Endothelial cell (in vitro differentiated cells): ENCODE measurements at places on chromosomes 13 and 19. TPM values are rescaled to one million over a fixed set of nuclear protein-coding genes. Genes with fewer than 3 reads are reported as not detected.

ZNF541 gene
- not detected for total RNA-seq

SWSAP1 gene
- 3.3 TPM for total RNA-seq

SIGLEC8 gene
- total RNA-seq = not detected

CASP14 gene
- total RNA-seq = not detected

ZNF525 gene
- total RNA-seq = 8.6 TPM

DKKL1 gene
- 2.2 TPM for total RNA-seq

PCSK4 gene
- total RNA-seq = 8.4 TPM

SLC46A3 gene
- total RNA-seq = 7.7 TPM

ZIM2 gene
- total RNA-seq = not detected

- H3K27me3 ChIP-seq = peaks cover 22% of the 10 kb centered on the region
- H3K4me1 ChIP-seq = peaks cover 35% of the 10 kb centered on the region
- peaks cover 3% of the 10 kb centered on the region for H3K36me3 ChIP-seq
- H3K4me3 ChIP-seq = peak overlapping the region; percentile 97
- H3K27ac ChIP-seq = peak overlapping the region; percentile 89
These were observed 458 bp downstream of the ARHGEF1 start for GRCh38 chr19:41883463-41883820.

- H3K27ac ChIP-seq = no peak overlapping the region
- no peaks in the 10 kb centered on the region for H3K4me1 ChIP-seq
- H3K4me3 ChIP-seq = no peak overlapping the region
- peaks cover 21% of the 10 kb centered on the region for H3K36me3 ChIP-seq
- no peaks in the 10 kb centered on the region for H3K27me3 ChIP-seq
These were observed 18.3 kb downstream of the ZNF100 start for GRCh38 chr19:21749090-21749489.

DNA sequence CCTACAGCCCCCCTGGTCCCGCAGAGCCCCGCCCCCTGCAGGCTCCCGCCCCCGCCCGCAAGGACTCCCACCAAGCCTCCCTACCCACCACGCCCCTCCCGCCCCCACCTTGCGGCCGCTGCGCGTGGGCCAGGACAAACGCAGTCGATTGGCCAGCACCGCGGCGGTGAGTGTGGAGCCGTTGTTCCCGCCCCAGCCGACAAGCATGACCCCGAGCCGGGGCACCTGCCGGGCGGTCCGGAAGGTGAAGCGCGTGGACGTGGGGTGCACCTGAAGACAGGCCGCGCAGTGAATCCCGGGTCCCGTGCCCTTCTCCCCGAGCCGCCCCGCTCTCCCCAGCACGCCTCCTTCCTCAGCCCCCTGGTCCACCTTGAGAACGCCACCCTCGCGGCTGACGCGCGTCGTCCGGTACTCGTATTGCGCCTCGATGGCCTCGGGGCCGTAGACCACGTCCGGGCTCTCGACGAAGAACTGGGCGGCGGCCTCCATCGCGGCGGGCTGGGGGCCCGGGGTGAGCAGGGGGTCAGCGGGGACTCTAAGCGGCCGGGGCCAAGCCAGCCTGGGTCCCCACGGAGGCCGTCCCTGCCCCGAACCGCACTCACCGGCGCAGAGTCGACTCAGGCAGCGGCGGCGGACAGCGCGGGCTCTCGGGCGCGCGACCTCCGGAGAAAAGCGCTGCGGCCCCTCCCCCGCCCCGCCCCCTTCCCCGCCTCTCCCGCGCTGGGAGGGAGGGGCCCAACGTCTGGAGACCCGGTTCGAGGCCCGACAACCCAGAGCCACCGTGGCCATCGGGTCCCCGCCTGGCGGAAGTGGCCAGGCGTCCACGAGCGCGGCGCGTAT lies at the start of gene ISYNA1:
Gene ISYNA1 (minus strand): TSS at position 643 of the 840 bp plus-strand sequence. CDS start 154 bp downstream, at position 489.
- H3K36me3 ChIP-seq = peaks cover 4% of the 10 kb centered on the region
- peaks cover 24% of the 10 kb centered on the region for H3K27me3 ChIP-seq
- H3K4me3 ChIP-seq = peak within 1 kb of the TSS; percentile 56
- peak within 1 kb of the TSS; percentile 45 for H3K27ac ChIP-seq

DNA sequence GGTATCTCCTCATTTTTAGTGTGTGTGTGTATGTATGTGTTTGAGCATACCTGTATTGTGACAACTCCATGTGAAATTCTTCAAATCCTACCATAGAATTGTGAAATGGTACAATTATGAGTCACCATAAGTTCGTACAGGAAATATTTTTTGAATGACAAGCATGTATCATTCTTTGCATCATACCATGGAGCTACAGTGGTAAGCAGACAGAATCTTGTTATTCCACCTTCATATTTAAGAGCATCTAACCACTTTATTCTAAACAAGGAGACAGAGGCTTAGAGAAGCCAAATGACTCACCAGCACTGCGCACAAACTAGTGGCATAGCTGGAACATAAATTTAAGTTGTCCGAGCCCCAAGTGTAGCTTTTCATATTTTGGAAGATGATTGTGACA lies 4.5 kb upstream of the EPSTI1 start:
- H3K4me3 ChIP-seq = no peak overlapping the region
- DNase-seq = no peak
- no peaks in the 10 kb centered on the region for H3K36me3 ChIP-seq
- H3K27ac ChIP-seq = no peak overlapping the region

GRCh38 chr19:16628984-16629691 lies 1.1 kb upstream of the MED26 start:
- peak overlapping the region; percentile 64 for H3K27ac ChIP-seq
- no peak for DNase-seq
- H3K36me3 ChIP-seq = peaks cover 11% of the 10 kb centered on the region
- H3K4me3 ChIP-seq = peak overlapping the region; percentile 94

DNA sequence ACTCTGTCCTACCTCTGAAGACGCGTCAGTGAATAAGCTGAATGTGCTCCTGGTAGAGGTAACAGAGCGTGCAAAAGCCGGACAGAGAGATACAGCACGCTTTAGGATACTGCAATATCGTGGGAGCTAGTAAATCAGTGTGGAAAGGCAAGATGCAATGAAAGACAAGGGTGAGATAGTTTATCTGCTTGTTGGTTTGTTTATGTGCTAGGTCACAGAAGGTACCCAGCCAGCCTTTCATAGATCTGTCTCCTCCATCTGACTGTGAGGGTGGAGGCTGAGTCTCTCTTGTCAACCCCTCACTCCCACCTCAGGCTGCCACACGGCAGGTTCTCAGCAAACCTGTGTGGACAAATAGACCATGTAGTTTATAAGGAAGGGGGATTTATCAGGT lies 904 bp upstream of the GIPC1 start:
- H3K27me3 ChIP-seq = peaks cover 5% of the 10 kb centered on the region
- DNase-seq = no peak
- no peak overlapping the region for H3K27ac ChIP-seq
- H3K36me3 ChIP-seq = peaks cover 11% of the 10 kb centered on the region

DNA sequence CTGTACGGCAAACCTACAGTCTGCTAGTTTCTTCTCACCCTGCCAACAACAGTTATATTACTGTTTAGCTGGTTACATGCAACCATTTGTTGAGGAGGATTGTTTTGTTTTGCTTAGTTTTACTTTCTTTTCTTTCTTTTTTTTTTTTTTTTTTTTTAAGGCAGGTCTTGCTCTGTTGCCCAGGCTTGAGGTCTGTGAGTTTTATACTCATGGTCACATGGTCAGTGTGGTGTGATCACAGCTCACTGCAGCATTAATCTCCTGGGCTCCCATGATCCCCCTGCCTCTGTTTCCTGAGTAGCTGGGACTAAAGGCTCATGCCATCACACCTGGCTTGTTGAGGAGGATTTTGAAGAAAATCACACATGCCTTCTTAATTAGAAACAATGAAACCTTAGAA lies 505.6 kb downstream of the GPC5 start:
- peaks cover 11% of the 10 kb centered on the region for H3K4me1 ChIP-seq
- H3K4me3 ChIP-seq = no peak overlapping the region
- no peak for DNase-seq
- H3K27ac ChIP-seq = no peak overlapping the region
- no peaks in the 10 kb centered on the region for H3K36me3 ChIP-seq

GRCh38 chr13:43522788-43523187 lies 264.0 kb downstream of the ENOX1 start:
- no peak for DNase-seq
- no peak overlapping the region for H3K27ac ChIP-seq
- H3K4me3 ChIP-seq = no peak overlapping the region
- no peaks in the 10 kb centered on the region for H3K4me1 ChIP-seq
- H3K36me3 ChIP-seq = no peaks in the 10 kb centered on the region

- H3K36me3 ChIP-seq = no peaks in the 10 kb centered on the region
- no peak for DNase-seq
- H3K27me3 ChIP-seq = peaks cover 33% of the 10 kb centered on the region
These were observed 1.0 kb upstream of the PCDH8 start for GRCh38 chr13:52849291-52850071.

DNA sequence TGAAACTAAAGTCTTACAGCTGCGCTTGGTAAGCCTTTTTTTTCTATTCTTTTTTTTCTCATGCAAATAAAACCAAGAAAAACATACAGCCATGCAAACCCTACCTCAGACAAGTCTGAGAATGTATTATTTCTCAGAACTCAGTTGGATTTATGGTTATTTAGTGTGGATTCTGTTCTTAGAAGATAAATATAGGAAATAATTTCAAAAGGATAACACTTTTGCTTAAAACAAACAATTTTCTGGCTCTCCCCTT lies 40.7 kb upstream of the TNFSF11 start:
- H3K4me3 ChIP-seq = no peak overlapping the region
- no peaks in the 10 kb centered on the region for H3K36me3 ChIP-seq
- peaks cover 7% of the 10 kb centered on the region for H3K4me1 ChIP-seq

GRCh38 chr19:43780706-43781525 lies at the start of gene KCNN4:
Gene KCNN4, minus strand, starts transcription at chr19:43780973. Its CDS starts 112 bp downstream, at chr19:43780861.
- H3K27ac ChIP-seq = no peak within 1 kb of the TSS
- peaks cover 19% of the 10 kb centered on the region for H3K27me3 ChIP-seq
- peaks cover 23% of the 10 kb centered on the region for H3K4me1 ChIP-seq
- DNase-seq = no peak
- peaks cover 8% of the 10 kb centered on the region for H3K36me3 ChIP-seq

GRCh38 chr19:10005632-10006334 lies 4.5 kb downstream of the COL5A3 start:
- H3K36me3 ChIP-seq = peaks cover 10% of the 10 kb centered on the region
- no peak for DNase-seq

- peaks cover 21% of the 10 kb centered on the region for H3K4me1 ChIP-seq
- H3K27ac ChIP-seq = peak overlapping the region; percentile 89
- DNase-seq = no peak
- H3K27me3 ChIP-seq = peaks cover 7% of the 10 kb centered on the region
These were observed 774 bp upstream of the HOMER3 start for GRCh38 chr19:18941628-18942354.

GRCh38 chr19:32976223-32976805 lies 4.3 kb downstream of the FAAP24 start:
- H3K27me3 ChIP-seq = peaks cover 8% of the 10 kb centered on the region
- no peak overlapping the region for H3K4me3 ChIP-seq
- peaks cover 5% of the 10 kb centered on the region for H3K36me3 ChIP-seq
- no peak overlapping the region for H3K27ac ChIP-seq
- peaks cover 2% of the 10 kb centered on the region for H3K4me1 ChIP-seq

DNA sequence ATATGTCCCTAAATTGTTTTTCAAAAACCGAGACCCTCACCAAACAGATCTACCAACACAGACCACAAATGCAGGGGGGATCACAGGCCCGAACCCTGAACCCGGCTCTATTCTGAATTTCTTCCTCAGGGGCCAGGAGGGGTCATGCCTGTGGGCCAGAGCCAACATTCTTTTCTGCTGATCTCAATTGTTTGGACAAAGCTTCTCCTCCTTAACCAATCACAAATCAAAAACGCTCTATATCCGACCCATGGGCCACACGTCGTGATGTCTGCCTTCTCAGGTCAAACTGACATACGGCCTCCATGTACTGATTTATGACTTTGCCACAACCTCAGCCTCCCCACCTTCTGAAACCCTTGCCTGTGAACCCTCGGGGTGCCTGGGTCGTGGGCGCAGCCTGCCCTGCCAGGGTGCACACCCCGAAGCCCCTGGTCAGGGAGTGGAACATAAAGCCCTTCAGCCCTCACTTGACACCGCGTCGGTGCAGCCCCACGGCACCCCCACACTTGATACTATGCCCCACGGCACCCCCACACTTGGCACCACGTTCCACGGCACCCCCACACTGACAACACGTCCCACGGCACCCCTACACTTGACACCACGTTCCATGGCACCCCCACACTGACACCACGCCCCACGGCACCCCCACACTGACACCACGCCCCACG lies 58.4 kb upstream of the C13orf46 start:
- peaks cover 18% of the 10 kb centered on the region for H3K36me3 ChIP-seq
- peaks cover 35% of the 10 kb centered on the region for H3K4me1 ChIP-seq
- peaks cover 17% of the 10 kb centered on the region for H3K27me3 ChIP-seq
- no peak overlapping the region for H3K4me3 ChIP-seq
- peak overlapping the region; percentile 53 for H3K27ac ChIP-seq

DNA sequence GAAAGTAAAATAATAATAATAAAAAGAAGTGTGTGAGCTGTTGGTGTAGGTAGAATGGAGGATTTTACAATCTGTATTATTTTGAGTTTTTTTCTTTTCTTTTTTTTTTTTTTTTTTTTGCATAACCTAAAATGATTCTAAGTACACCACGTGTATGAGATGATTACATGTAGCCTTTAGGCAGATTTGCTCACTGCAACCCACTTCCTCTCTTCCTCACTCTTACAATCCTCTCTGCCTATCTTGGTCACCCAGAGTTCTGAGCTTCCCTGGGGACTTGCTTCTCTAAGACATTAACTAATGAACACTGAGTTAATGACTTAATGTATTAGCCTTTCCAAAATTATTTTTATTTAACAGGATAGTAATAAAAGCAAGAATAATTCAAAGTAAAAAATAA lies 1169.6 kb downstream of the EFNB2 start:
- H3K4me3 ChIP-seq = no peak overlapping the region
- no peak overlapping the region for H3K27ac ChIP-seq
- H3K36me3 ChIP-seq = no peaks in the 10 kb centered on the region
- no peaks in the 10 kb centered on the region for H3K4me1 ChIP-seq

DNA sequence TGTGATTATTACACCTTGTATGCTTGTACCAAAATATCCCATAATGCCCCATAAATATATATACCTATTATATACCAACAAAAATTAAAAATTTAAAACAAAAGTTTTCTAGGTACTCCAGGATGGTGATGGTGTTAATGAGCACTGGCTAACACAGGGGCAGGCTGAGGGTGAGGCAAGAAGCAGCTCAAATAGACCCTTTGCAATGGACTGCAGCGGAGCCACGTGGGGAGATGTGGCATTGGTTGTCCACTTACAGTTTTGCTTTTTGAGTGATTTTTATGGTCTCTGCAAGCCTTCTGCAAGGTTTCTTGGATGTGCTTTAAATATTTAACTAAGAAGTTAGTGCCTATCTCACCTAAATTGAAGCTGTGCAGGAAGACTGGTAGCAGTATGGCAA lies 132.9 kb downstream of the RAP2A start:
- no peak overlapping the region for H3K27ac ChIP-seq
- no peak for DNase-seq
- no peak overlapping the region for H3K4me3 ChIP-seq
- peaks cover 40% of the 10 kb centered on the region for H3K4me1 ChIP-seq
- no peaks in the 10 kb centered on the region for H3K36me3 ChIP-seq

DNA sequence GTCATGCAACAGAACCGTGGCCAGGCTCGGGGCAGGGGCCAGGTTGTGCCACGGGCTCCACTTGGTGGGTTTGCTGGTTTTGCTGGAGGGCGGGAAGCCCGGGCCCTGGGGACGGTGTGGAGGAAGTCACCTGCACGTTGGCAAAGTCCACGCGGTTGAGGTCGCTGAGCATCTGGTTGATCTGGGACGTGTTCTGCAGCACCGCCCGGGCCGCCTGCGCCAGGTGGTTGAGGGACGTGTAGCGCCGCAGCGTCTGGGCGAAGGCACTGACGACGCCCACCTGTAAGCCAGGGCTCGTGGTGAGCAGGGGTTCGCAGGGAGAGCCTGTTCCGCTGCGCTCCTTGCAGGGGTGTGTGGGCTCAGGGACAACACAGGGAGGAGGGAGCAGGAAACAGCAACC lies 24.7 kb upstream of the RANBP3 start:
- DNase-seq = no peak
- H3K4me3 ChIP-seq = no peak overlapping the region
- no peaks in the 10 kb centered on the region for H3K4me1 ChIP-seq
- no peaks in the 10 kb centered on the region for H3K36me3 ChIP-seq
- peaks cover 15% of the 10 kb centered on the region for H3K27me3 ChIP-seq
- no peak overlapping the region for H3K27ac ChIP-seq
